ENCODE measurements at places on chromosomes 12 and 14.

DNA sequence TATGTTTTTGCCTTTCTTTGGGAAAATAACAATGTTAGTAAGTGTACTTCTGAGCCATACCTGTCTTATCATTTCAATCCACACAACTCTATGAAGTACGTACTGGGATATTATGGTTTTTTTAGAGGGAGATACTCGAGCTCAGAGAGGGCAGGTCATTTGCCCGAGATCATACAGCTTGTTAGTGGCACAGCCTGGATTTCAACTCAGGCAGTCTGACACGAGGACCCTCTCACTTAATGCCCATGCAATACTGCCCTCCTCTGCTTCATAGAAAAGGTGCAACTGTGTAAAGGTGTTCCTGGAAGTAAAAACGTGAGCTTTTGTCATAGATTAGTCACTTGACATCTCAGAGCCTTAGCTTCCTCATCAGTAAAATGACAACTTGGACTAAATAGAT lies 128.0 kb downstream of the NDUFA12 start:
- peak; percentile 41 for DNase-seq

GRCh38 chr12:43805860-43806736 lies at the start of gene TWF1:
Gene TWF1 (minus strand): TSS chr12:43806317. CDS start chr12:43806245, 72 bp downstream.
- DNase-seq: peak; percentile 96

- no peak for DNase-seq
Observed at GRCh38 chr14:64554556-64554955, 4.8 kb downstream of the PPP1R36 start.

DNA sequence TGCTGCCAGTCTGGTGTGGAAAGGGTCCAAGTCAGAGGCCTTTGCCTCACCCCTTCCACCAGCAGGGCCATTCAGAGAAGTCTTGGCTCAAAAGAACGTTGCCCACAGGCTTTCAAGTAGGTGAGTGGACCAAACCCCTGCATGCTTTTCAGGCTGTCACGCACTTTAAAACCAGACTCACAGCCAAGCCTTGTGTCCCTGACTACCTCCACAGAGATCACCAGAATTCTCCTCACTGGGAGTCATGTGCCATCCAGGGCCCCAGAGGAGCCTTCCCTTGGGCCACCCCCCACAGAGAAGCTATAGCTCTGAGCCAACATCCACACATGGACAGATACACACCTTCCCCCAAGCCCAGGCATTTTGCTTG lies 283.1 kb downstream of the DPF3 start:
- DNase-seq: peak; percentile 70

DNA sequence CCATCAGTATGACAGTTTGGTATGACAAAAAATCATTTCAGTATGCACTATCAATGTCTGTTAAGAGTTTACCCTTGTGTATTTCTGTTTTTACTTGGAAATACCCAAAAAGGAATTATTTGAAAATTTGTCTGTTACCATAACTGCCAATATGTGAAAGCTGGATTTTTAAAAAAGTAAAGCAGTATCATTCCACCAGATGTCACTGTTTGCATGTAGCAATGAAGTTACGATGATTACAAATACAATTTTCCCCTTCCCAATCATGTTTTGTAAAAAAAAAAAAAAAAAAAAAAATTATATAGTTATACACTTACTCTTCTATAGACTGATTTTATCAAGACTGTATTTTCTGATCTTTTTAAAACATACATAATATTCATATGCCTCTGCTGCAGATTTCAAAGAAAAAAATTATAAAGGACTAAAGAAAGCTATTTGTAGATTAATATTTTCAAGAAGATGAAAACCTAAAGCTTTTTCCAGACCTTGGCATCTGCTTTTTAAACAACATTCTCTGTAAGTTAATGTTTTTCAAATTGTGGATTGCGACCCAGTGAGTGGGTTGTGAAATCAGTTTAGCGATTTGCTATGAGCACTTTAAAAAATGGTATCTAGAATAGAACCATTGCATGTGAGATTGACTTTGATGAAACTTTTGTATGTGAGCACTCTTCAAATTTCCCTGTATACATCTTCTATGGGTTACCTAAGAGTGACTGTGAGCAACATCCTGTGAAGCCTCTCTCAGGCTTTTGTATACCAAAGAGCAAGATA lies 114.2 kb downstream of the TTC6 start:
- DNase-seq: peak; percentile 21

DNA sequence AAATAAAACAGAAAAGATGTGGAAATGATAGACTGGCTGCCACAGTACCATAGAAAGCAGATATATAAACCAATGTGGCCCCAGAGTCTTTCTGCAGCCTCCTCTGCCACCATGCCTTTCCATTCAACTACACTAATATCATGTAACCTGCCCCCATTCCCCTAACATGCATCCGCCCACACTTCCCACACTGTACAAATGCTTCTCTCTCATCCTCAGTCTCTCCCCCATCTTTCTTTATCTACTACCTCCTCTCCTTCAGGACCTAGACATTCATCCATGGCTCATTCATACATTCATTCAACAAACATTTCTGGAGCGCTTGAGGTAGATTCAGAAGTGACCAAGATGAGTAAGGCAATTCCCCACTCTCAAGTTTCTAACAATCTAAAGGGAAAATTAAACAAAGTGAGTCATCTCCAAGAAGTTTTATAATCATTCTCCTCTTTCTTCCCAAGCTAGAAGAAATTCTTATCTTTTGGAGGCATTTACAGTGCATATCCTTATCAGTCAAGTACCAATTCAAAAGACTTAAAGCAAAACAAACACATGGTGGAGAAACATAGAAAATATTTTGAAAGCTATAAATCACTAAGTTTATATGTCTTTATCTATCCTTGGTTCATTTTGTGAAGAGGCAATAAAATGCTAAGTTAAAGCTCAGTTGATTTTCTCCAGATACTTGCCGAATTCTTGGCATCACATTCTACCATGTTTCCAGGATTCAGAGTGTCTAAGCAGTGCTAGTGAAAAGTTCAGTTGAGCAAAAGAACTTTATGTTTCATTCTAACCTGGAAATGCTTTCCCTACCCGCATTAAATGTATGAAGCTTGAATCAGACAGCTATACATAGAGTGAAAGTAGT lies 70.5 kb upstream of the FRMD6 start:
- peak; percentile 67 for DNase-seq

DNA sequence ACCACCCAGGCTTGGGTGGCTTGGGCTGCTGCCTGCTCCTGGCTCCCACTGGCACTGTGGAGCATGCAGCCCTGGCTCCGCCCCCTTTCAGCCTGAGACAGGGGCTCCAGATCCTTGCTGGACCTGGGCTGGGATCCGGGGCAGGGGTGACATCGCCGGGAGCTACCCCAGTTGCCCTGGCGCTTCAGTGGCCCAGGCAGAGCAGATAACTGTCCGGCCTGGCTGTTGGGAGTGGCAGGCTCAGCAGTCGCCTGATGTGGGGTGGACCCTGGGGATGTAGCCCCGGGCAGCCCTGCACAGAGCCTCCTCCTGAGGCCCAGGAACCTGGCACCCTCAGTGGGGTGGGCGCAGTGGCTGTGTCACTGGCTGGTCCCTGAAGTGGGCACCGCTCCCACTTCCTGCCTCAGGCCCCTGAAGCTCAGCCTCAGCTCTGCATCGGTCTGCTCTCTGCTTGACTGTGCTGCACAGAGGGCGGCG lies 57.9 kb downstream of the FUT8 start:
- DNase-seq: no peak

- no peak for DNase-seq
Observed at GRCh38 chr12:31962076-31962475, 2.9 kb downstream of the RESF1 start.

- DNase-seq: no peak
Observed at GRCh38 chr14:84162633-84163032, 1367.3 kb upstream of the FLRT2 start.

GRCh38 chr12:102478405-102479098 lies 1.8 kb downstream of the IGF1 start:
- DNase-seq: no peak

GRCh38 chr12:96510306-96510764 lies 21.0 kb downstream of the CFAP54 start:
- DNase-seq: peak; percentile 54

DNA sequence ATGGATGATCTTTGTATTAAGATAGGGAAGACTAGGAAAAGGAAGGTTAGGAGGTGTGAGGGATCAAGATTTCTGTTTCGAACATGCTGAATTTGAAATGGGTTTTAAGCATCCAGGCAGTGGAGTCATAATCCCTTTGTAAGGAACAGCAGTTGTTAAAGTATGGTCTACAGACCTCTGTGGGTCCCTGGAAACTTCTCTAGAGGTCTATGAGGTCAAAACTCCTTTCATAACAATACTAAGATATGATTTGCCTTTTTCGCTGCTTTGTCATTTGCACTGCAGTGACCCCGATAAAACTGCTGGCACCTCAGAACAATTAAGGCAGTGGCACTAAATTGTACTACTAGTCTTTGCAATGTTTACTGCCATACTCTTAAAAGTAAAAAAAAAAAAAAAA lies 1.5 kb downstream of the RAD51AP1 start:
- DNase-seq: no peak

DNA sequence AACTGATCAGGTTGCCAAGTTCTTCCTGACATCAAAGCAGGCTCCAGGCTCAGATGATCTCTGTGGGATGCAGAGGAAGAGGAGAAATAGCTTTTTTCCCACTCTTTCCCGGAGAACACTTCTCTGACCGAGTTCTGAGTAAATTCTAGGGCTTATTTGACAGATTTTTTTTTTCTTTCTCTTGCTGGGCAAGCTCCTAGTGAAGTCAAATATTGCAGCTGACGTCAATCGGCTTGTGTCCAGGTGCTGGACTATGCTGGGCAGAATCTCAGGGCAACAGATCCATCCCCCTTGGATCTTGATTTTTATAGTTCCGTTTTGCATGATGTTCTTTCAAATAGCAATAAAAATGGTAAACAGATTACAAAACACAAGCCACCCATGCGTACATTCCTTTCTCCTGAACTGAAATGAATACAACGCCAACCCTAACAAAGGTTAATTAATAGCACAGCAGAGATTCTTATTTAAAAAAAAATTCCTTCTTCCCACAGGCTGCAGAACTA lies 182.2 kb downstream of the NOVA1 start:
- DNase-seq: no peak

DNA sequence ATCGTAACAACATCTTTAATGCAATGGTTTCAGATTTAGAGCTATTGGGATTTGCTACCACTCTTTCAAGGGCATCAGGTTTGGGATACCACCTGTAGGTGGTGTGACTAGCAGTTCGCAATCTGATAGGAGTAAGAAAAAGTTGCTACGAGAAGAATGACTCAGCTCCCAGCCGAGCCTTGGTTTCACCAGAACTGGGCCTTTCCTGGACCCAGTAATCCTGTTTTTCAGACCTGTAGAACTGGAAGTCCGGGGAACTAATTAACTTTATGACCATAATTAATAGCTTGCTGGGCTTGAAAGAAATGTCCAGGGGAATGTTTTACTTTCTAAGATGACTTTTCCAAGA lies 770 bp downstream of the ABHD4 start:
- peak; percentile 65 for DNase-seq

GRCh38 chr12:115570069-115570777 lies 707.3 kb downstream of the MED13L start:
- peak; percentile 47 for DNase-seq

- peak; percentile 49 for DNase-seq
Observed at GRCh38 chr12:98819821-98820404, 174.8 kb downstream of the APAF1 start.

- DNase-seq: no peak
Observed at GRCh38 chr14:27079716-27080115, 481.9 kb upstream of the NOVA1 start.

DNA sequence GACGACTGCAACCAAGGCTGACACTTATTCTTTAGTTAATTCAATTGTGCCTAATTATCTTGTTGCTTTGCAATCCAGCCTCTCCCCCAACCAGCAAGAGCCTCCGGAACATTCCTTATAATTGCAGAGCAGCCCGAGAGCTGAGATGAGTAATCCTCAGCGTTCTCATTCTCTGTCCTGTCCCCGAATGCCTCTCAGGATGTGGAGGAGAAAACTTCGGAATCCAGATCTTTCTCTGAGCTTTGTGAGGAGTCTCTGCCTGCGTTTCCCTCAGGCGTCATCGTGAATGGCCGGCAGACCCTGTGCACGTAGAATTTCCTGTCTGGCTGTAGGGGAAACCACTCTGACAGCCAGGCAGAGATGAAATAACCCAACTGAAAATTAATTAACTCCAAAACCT lies 160.5 kb upstream of the DIO3 start:
- peak; percentile 25 for DNase-seq

- no peak for DNase-seq
Observed at GRCh38 chr12:78888568-78888967, 24.0 kb downstream of the SYT1 start.

DNA sequence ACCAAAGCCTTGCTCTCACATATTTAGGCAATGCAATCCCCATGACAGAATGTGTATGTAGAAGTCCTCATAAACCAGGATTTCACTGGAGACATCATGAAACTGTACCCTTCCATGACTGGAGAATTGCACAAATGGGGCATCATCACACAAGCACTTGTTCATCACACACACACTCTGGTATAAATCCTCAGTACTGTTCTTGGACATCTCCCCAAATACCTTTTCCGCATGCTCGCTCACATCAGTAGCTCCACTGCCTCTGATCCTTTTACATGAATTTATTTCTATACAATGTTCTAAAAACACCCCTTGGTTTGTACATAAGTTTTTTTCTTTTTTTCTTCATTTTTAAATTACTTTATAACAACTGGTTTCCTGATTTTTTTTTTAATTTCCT lies 3.3 kb upstream of the ING4 start:
- peak; percentile 84 for DNase-seq

DNA sequence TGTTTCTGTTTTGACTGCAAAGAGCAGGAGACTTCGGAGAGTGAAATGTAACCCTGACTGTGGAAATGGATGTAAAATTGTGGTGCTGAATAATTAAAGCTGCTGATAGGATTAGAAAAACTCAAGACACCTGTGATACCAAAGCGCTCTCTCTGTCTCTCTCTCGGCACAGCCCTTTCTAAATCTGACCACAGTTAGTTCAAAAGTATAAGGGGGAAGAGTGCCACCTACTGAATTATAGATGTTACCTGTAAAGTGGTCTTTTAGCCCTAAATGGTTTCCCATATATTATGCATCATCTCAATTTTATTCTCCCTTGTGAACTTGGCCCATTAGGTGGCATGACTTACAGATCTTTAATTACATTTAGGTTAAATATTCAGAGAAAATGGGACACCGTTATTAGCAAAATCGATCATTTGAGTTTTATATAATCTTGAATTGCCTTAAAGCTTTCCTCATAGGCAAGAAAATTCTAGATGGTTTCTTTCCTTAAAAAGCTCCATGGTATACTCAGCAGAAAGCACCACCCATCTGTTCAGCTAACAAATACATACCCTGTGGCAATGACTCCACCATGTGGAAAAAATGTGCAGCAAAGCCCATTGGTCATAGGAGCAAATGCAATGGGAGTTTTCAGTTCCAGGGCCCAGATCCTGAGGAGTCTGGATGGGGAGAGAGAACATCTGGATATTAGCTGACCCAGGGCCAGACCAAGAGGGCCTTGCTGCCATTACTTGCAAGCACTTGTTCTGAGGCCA lies 18.1 kb downstream of the RFC5 start:
- DNase-seq: peak; percentile 61

- peak; percentile 85 for DNase-seq
Observed at GRCh38 chr14:73633116-73634010, 11.4 kb upstream of the DNAL1 start.

- DNase-seq: no peak
Observed at GRCh38 chr14:69876221-69876847, 2.9 kb upstream of the SMOC1 start.

GRCh38 chr12:5565933-5566599 lies 134.2 kb downstream of the NTF3 start:
- peak; percentile 52 for DNase-seq

- peak; percentile 77 for DNase-seq
Observed at GRCh38 chr12:113030875-113031525, 25.5 kb upstream of the DTX1 start.

Data from astrocyte of the hippocampus (primary cell).